Caco-2 (cell line): ENCODE measurements at places on chromosomes 7 and 10.

DNA sequence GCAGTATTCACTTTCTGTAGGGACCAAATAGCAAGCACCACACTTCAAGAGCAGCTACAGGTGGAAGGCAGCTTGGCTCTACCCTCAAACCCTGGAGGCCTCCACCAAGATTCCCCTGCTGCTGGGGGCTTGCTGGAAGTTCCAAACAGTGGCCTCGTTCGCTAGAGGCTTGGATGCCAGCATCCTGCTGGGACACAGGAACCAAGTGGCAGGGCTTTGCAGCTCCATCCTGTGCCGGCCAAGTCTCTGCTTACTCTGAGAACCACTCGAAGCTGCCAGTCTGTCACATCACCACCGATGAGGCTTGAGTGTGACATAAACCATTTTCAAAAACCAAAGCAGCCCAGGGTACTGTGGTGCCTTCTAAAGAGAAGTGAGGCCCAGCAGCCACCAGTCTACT is 69.2 kb upstream of the UNC5B start:
- DNase-seq, result no peak

- DNase-seq, result no peak
Observed at GRCh38 chr7:23622506-23622925, 25.3 kb downstream of the CCDC126 start.

- peak; percentile 91 for DNase-seq
Observed at GRCh38 chr10:21173802-21174714, 276.9 kb upstream of the NEBL start.

GRCh38 chr7:36010656-36011587 is 142.1 kb upstream of the EEPD1 start:
- DNase-seq, result no peak
